ENCODE measurements at places on chromosomes 6 and 20.

DNA sequence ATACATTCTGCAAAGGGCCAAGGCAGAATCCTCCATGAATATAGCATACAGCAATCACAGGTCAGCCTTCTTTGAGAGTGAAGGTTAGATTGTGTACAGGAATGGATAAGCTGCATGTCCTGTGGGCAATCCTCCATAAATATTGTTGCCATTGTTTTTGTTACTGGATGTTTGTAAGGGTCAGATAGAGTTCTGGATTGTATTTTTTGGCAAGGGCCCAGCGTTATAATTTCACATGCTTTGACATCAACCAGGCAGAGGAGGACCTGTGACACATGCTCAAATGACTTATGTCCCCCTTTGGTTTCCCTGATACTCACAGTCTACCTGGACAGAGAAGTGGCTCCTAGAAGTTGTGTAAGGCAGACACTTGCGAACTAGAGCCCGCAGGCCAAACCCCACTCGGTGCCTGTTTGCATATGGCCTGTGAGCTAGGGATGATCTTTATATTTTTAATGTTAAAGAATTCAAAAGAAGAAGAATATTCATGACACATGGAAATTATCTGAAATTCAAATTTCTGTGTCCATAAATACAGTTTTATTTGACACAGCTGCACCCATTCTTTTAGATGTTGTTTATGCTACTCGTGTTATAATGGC, 5.4 kb downstream of the LY86 start:
- DNase-seq, result no peak

DNA sequence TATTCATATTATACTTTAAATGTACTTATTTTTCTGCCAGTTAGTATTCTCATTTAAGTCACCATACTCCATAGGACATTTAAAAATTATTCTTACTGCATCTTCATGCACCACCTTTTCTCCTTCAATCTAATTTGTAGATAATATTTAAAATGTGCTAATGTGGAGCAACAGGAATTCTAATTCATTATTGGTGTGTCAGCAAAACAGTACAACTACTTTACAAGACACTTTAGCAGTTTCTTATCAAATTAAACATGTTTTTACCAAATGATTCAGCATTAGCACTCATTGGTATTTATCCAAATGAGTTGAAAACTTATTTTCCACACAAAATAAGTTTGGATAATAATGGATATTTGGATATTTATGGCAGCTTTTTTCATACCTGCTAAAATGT, 1041.8 kb upstream of the ADGRB3 start:
- DNase-seq, result no peak

GRCh38 chr6:110323258-110323657, 34.9 kb downstream of the METTL24 start:
- DNase-seq, result no peak

DNA sequence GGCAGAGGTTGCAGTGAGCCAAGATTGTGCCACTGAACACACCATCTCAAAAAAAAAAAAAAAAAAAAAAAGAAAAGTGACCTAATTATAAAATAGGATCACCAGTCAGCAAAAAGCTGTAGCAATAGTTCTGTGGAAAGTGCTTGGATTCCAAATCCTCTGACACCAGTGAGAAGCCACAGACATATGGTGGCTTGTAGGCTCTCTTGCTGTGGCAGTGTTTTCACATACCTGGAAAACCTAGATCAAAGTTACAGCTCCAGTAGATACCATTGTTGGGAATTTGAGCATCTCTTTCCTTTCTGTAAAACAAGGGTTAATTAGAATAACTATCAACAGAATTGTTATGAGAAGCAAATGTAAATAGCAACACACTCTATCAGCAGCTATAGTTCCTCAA, 4.1 kb downstream of the CCDC170 start:
- no peak for DNase-seq

DNA sequence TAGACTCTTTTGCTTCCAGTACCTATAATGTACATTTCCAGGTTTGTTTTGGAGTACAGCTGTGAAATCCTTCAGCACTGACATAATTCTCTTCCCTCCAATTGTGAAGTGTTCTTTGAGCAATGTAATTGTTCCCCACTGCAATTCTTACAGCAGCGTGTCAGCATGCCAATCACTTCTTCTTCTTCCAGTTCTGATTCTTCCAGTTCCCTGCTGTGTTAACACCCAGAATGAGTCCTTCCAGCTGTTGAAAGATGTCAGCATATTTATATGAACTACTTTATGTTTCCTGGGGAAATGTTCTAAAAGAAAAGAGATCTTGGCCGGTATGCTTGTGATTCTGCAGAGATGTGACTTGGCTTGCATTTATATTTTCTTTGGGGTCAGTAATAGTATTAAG, 213.9 kb downstream of the UNC5CL start:
- DNase-seq, result no peak

GRCh38 chr6:106732376-106732940, 103.1 kb downstream of the QRSL1 start:
- no peak for DNase-seq

- no peak for DNase-seq
Measured at GRCh38 chr20:46232539-46232938, 75.8 kb downstream of the CDH22 start.

DNA sequence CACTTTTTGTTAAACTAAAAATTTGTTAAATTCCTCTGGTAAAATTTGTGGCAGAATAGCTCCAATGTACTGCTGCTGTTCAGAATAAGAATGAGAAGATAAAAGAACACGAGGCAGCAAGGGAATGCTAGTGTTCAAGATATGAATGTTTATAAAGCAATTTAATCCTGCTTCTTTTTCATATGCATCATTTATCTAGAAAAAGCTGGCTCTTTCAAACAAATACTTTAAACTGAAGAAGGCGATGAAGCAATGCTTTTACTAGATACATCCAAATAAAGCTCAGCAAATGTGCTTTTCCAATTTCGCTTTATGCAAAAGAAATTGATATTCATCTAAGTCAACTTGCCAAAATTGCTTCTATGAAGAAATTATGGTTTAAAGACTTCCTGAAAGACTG, 66.5 kb downstream of the COL9A1 start:
- DNase-seq, result no peak

DNA sequence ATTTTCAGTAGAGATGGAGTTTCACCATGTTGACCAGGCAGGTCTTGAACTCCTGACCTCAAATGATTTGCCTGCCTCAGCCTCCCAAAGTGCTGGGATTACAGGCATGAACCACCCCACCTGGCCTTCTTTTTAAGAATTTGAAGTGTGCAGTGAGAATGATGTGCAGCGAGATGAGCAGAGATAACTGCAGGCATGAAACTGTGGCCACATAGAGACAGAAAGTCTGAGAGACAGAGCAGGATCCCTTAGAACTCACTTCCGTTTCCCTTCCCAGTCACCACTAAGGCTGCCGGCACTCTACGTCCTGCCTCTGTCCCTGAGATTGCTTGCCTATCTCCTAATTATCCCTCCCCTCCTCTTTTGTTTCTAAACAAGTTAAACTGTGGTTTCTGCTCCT, 27.2 kb downstream of the IL22RA2 start:
- no peak for DNase-seq

DNA sequence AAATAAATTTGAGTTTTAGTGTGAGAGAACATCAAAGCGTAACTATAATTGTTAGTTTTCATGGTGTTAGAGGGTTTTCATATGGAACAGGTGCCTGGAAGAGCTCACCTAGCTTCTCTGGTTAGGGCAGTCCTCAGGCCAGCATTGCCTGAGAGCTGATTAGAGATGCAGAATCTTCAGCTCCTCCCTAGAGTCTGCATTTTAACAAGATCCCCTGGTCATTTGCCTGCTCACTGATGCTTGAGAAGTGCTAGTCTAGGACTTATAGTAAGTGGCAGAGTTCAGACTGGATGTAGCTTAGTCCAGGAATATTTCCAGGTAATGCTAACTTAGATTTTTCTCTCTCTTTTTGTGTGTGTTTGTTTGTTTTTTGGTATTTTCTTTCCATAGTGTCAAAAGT, 21.7 kb upstream of the SMIM26 start:
- no peak for DNase-seq

GRCh38 chr20:50675671-50676376, 15.5 kb downstream of the RIPOR3 start:
- no peak for DNase-seq

GRCh38 chr6:87690441-87690840, 11.6 kb downstream of the AKIRIN2 start:
- no peak for DNase-seq

GRCh38 chr6:83199863-83200225, 6.7 kb downstream of the RWDD2A start:
- DNase-seq, result no peak

- no peak for DNase-seq
Measured at GRCh38 chr6:168292826-168293225, 26.8 kb downstream of the DACT2 start.

GRCh38 chr6:158762787-158763433, 56.3 kb downstream of the EZR start:
- no peak for DNase-seq

DNA sequence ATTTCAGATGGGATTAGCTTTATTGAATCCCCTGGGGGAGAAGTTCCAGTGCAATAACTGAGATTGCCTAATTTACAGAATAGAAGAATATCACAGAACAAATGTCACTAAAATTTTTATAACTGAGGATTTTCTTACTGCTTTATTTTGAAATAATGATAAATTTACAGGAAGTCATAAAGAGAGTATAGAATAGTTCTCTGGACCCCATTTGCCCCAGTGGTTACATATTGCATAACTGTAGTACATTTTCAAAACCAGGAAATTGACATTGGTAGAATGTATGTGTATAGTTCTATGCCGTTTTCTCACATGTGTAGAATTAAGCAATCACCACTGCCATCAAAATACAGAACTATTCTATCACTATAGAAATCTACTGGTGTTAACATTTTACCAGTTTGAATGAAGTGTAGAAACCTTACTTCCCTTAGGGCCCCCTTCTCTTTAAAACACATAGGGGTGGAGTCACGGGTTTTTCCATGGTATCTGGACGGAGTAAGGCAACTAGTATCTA, 18.3 kb downstream of the KIF6 start:
- no peak for DNase-seq

GRCh38 chr6:52317841-52318581, 33.5 kb upstream of the MCM3 start:
- no peak for DNase-seq

DNA sequence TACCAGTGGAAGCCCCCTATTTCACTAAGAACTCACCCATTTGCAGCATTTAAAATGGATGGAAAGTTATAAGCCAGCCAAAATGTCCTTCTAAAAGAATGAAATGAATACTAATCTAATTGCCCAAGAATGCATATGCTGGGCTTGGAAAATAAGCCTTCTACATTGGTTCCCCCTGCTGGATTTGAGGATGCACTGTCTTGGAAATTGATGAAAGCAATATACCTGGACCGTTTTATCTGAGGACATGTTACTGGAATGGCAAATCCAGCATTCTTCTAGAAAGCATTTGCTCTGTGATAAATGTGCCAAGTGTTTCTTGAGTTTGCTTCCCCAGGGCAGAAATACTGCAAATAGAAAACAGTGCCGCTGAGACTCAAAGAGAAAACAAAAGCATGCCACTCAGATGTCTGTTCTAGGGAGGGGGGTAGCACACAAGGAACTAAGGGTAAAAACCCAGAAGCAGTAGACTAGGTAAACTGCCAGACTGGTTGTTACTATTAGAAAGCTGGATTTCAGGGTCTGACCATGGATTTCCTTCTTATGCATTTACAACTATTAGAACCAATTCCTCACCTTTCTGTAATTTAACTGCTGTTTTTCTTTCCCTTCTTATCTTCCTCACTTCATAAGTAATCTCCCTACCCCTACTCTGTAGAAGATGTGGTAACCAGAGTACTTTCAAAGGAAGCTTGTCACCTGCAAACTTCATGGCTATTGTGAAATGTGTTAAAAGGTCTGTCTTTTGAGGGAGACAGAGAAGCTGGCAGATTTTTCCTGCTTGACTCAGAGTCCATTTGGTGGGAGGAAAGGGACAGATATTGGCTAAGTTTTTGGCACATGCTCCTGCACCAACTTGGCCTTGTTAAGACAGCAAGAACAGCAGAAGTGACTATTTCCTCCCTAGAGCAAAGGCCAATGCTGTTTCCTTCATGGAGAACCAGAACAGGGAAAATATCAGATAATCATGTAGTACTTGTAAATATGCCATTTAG, 642.6 kb downstream of the KIF16B start:
- DNase-seq, result no peak

DNA sequence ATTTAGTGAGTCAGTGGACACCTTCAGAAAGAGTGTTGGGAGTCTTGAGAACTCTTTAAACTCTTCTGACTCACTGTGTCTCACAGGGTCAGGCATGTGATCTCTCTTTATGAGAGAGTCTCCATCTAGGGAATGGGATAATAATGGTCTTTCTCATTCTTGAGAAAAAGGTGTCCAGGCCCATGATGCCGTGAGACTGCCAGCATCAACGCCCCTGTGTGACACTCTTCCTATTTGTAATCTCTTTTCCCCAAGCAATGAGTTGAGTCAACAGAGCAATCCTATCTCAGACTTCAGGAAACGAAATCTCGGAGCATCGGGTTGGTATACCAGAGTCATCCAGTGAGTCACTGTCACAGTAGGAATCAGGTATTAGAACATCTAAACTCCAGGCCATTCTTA, 82.3 kb upstream of the BMP2 start:
- no peak for DNase-seq

- DNase-seq, result no peak
Measured at GRCh38 chr20:1588533-1589460, 31.0 kb downstream of the SIRPB1 start.

DNA sequence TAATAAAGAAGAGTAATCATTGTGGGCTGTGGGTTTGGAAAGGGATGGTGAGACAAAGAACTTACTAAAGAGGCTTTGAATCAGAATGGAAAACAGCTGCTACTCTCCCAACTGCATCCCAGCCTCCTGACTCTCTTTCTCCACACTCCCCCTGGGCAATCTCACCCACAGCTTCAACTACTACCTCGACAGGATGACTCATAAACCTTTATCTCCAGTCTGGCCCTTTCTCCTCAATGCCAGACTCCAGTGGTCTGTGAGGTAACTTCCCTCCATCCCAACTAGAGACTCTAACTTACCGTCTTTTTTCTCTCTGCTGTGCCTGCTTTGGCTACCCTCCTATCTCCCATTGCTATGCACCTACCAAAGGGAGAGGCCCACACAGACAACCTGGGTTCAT, 135.3 kb upstream of the RREB1 start:
- DNase-seq, result no peak

DNA sequence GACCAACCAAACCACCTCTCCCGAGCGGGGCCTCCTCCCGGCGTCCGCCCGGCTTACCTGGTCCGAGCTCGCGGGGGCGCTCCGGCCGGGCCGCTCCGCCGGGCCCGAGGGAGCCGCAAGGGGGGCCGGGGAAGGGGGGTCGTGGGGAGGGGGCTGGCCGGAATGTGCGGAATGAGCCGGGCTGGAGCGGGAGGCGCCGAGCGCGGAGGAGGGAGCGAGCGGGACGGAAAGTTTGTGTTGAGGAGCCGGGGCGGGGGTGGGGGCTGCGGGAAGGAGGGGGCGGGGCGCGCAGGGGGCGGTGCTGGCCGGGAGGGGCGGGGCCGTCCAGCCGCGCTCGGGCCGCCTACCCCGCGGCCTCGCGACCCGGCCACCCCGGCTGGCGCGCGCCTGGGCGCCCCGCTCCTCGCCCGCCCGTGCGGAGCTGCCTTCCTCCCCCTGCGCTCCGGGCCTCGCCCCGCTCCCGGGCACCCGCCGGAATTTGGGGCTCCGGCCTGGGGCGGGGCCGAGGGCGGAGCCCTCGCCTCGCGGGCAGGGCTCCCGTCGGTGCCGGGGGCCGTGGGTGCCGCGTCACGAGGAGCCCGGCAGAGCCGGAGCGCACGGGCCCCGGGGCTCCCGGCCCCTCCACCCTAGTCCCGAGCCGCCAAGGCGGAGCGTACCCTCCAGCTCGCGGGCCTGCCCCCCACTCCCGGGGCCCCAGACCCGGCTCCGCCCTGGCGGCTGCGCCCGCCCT, at the start of gene TEAD3:
Gene TEAD3 (minus strand): TSS at position 239 of the 730 bp plus-strand sequence.
- DNase-seq, result no peak

- no peak for DNase-seq
Measured at GRCh38 chr6:6224933-6225486, 95.5 kb downstream of the F13A1 start.
